ENCODE measurements at places on chromosomes 2 and 18.

- no peak for DNase-seq
Measured at GRCh38 chr2:85263591-85263990, 64.2 kb downstream of the TGOLN2 start.

DNA sequence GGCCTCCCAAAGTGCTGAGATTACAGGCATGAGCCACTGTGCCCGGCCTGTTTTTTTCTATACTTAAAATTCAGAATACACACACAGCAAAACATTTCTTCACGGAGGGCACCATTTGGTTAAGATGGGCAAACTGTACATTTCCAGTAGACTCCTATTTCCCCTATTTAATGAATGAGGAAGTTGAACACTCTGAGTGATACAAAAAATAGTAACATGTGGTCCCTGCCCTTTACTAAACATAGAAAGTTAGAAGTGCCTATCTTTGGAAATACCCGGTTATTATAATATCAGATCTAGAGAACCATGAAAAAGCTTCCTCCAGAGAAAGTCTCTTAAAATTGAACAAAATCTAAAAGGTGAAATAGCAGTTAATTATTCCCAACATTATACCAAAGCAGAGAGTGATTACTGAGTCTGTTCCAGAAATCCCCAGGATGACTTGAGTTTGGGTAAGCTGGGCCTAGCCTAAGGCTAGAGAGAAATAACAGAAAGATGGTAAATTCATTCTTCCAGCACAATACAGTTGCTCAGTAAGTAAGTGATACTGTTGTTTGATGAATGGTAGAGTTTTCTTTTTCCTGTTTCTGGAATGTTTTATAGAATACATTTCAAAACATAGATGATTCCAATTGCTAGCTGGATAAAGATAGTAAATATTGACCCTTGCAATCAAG, 23.3 kb upstream of the RMC1 start:
- DNase-seq, result no peak

DNA sequence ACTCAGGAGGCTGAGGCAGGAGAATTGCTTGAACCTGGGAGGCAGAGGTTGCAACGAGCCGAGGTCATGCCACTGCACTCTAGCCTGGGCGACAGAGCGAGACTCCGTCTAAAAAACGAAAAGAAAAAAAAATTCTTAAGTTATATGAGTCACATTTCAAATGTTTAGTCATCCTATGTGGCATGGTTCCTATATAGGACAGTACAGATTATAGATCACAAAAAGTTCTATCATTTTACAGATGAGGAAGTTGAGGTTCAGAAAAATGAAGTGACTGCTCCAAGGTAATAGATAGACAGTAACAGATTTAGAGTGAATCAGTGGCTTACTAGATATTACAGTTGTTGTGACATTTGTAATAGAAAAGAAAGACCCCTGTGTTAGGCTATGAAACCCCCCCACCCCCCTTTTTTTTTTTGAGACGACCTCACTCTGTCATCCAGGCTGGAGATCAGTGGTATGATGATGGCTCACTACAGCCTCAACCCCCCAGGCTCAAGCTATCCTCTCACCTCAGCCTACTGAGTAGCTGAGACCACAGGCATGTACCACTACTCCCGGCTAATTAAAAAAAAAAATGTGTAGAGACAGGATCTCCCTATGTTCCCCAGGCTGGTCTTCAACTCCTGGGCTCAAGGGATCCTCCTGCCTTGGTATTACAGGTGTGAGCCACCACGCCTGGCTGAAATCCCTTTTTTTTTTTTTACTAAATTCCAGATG, 22.7 kb downstream of the PTPN4 start:
- DNase-seq, result no peak

GRCh38 chr2:229734410-229734809, 20.1 kb upstream of the DNER start:
- no peak for DNase-seq

DNA sequence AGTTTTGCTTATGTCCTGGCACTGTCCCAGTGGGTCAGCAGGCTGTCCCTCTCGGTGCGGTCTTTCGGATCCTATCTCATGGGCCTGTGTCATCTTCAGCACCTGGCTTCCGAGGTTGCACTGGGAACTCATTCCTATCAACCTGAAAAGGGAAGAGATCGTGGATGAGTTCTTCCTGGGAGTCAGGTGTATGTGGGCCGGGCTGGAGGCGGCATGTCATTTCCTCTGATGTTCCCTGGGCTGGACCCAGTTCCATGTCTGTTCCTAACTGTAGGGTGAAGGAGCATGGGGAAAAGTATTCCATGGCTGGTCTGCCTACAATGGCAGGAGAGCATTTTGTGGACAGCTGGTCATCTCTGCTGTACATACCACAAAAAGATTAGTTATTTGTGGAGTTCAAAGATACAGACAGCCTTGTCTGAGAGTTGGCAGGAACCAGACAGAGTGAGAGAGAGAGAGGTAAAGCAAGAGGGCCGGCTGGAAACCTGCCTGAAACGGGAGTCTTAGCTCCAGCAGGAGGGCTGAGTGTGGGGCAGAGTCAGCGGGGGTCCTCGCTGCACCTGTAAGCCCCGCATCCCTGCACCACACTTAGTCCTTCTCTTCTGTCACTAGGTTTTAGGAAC, 25.2 kb downstream of the FAM228A start:
- DNase-seq, result no peak

DNA sequence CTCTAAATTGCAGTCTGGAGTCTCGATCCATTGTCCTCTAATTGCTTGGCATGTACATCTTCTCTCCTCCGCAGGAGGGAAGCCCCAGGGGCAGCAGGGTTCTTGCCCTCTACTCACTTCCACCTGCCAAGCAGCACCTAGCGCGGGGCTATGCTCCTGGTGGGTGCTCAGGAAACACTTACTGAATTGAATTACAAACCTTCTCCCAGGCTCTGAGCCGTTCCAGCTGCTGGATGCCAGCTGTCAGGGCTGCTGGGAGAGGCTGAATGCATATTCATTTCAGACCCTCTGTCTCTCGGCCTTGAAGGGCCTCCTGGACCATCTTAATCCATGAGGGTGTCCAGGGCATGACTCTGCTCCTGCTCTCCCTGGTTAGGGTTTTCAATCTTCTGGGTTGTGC, 94.0 kb downstream of the CELF4 start:
- no peak for DNase-seq

- no peak for DNase-seq
Measured at GRCh38 chr18:809985-810642, 1.9 kb downstream of the YES1 start.

DNA sequence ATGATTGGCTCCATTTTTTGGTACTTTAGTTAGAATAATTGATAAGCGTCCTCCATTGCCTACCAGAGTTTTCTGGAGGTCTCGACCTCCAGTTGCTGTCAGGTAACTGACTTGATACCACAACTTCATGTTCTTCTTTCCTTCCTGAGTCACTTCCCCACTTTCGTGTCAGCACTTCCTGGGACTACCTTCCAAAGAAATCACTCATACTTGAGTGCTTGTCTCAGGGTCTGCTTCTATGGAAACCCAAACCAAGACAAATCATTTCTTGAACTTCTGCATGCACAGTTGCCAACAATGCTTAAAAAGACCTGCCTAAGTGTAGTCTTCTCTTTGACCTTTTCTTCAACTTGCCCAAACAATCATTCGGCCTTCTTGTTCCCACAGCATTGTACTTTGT, 210.3 kb upstream of the ETAA1 start:
- no peak for DNase-seq

DNA sequence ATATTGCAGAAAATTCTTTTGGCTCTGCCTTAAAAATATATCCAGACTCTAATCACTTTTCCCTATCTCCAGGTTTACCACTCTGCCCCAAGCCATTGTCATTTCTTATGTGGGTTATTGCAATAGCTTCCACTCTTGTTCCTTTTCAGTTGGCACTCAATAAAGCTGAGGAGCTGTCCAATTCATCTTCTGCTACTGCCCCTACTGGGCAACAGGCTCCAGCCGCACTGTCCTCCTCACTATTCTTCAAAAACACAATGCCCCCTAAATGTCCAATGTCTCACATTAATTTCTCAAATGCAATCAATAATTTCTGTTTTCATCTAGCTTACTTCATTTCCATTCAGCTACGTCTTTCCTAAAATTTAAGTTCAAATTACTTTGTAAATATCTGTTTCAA, 1262.5 kb upstream of the CDH2 start:
- DNase-seq, result no peak

DNA sequence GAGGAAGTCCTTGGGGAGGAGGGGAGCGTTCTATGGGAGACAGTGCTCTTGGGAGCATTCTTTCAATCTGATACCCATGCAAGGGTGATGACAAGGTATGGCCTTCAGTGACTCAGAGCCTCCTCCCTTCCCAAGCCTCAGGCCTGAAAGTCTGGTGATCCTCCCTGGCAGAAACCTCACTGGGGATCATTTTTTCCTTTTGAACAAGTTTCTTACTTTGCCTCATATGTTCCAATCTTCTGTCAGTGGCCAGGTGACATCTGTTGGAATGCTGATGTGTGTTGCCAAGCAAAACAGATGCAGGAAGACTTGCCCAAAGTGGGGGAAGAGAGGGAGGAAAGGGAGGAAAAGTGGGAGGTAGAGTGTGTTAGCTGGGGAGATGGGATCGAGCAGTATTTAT, 224.8 kb downstream of the NEDD4L start:
- DNase-seq, result no peak

- DNase-seq, result no peak
Measured at GRCh38 chr2:71502941-71503738, 49.8 kb downstream of the DYSF start.

GRCh38 chr18:2729757-2730156, 74.2 kb downstream of the SMCHD1 start:
- no peak for DNase-seq

All from COLO829 (cell line).